Diencephalon (tissue), 1 donor: ENCODE measurements at places on chromosomes 4 and X. TPM values are rescaled to one million over a fixed set of nuclear protein-coding genes. Genes with fewer than 3 reads are reported as not detected.

The NDST4 gene
- 17.3 TPM for total RNA-seq

The CXCL5 gene
- total RNA-seq, result 0.92 TPM

The DMP1 gene
- total RNA-seq, result not detected

The SUPT20HL2 gene
- not detected for total RNA-seq

The NUDT10 gene
- 37.1 TPM for total RNA-seq

The CSTF2 gene
- 14.1 TPM for total RNA-seq

The ADGRG4 gene
- not detected for total RNA-seq

The SLC10A6 gene
- total RNA-seq, result 0.23 TPM

The ZNF141 gene
- total RNA-seq, result 53.3 TPM

The GK gene
- total RNA-seq, result 14.8 TPM

The CYLC1 gene
- 0.23 TPM for total RNA-seq

The TXK gene
- 1.2 TPM for total RNA-seq

The RNF212 gene
- total RNA-seq, result 3.5 TPM

The SLC6A14 gene
- not detected for total RNA-seq

The TSPAN6 gene
- 41.1 TPM for total RNA-seq

The XAGE1A gene
- total RNA-seq, result not detected

The OR13H1 gene
- total RNA-seq, result not detected

The ERCC6L gene
- 1.4 TPM for total RNA-seq

The C4orf50 gene
- 19.4 TPM for total RNA-seq

The TSPAN7 gene
- 141 TPM for total RNA-seq

The STARD8 gene
- 3.2 TPM for total RNA-seq

The MAGEC1 gene
- total RNA-seq, result not detected

The MAGIX gene
- total RNA-seq, result 2.8 TPM

The PABPC1L2B gene
- 0.92 TPM for total RNA-seq

The SPANXB1 gene
- not detected for total RNA-seq

The NAP1L3 gene
- 164 TPM for total RNA-seq

The FAM9C gene
- under 0.01 TPM for total RNA-seq
